ENCODE measurements at places on chromosomes 16 and 17.

DNA sequence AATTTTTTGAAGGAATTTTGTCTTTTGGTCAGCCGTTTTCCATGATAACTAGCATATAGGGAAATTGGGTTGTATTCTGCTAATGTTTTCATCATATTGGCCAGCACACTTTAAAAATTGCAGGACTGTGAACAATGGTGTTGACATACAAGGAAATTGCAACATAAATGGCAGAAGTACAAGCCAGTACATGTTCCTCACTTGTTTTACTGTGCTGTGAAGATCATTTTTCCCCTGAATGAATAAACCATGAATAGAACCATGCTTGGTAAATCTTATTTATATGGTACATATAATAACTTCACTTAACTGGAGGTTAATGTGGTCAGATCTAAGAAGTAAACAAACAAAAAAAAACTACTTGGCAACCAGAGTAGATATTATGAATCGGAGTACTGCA lies 22.8 kb downstream of the OMG start:
- no peak for DNase-seq

- no peak for DNase-seq
Observed at GRCh38 chr17:2172999-2173398, 118.1 kb downstream of the HIC1 start.

DNA sequence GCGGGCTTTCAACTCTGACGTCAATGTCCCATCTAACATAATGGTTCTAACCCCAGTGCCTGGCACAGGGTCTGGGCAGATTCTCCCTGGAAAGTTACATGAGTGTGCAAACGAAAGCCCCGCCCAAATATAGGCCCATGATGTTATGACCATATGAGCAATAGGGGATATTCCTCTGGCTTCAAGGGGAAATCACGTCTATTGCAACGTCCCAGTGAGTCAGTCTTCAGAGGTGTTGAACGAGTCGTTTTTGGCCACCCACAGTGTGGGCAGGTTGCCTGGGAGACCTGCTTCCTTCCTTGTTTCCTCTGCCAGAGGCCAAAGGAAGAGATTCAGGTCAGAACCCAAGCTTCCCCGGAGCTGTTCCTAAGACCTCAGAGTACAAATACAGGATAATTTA lies 30.3 kb downstream of the PIK3R5 start:
- peak; percentile 58 for DNase-seq

DNA sequence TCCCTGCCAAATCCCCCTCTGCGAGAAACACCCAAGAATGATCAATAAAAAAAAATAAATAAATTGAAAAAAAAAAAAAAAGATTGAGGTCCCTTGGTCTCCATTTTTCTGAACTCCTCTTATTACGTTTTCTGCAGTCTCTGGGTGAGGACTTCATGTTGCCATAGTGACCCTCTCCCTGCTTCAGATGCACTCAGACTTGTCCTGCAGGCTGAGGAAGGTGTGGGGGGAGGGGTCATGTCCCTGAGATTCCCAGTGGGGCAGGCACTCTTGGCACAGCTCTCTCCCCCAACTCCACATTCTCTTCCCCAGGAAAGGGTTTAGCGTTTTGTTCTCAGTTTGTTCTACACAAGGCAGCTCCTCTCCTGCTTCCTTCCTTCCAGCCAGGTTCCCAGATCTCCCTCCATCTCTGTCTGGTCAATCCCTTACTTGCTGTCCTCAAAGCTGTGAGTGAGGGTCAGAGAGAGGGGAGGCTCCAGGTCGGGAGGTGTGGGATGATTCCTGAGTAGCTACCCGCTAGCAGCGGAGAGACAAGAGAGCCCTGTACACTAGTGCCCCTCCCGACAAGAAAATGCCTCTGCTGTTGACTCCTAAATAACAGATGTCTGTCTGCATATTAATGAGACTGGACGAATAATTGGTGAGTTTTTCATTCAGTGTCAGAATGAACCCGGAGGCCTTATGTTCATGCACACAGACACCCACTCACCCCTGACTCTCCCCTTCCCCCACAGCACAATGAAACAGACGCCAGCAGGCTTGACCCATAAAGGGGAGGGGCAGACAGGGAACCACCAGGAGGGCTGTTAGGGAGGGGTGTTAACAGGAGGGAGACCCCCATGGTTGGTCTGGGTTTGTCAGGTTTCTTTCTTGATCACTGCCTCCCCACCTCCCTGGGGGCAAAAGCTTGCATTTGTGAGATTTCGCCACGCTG lies 9.2 kb downstream of the RND2 start:
- DNase-seq, result no peak

DNA sequence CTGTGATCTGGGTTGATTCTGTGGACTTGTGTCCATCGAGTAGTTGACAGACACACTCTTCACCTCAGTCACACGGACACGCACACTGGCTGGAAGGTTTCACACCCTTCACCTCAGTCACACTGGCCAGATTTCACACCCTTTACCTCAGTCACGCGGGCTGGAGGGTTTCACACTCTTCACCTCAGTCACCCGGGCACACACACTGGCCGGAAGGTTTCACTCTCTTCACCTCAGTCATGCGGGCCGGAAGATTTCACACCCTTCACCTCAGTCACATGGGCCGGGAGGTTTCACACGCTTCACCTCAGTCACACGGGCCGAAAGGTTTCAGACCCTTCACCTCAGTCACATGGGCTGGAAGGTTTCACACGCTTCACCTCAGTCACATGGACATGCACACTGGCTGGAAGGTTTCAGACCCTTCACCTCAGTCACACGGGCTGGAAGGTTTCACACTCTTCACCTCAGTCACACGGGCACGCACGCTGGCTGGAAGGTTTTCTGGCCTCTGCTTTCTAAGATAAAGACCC lies 96.2 kb downstream of the PGS1 start:
- peak; percentile 17 for DNase-seq

DNA sequence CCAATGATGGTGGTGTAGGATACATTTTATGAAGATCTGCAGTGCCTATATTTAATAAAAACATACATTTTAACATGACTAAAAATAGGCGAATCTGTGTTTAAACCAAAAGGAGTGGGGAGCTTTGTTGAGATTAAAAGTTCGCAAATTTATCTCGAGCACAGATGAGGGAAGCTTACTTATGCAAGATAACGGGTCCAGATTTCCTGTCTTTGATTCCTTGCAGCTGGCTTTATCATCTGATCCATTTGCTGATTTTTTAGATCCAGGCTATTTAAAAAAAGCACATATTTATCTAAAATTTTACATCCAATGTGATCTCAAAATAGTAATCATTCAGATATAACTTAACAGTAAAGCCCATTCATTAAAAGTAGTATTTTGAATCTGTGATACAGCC lies 57.0 kb upstream of the INTS2 start:
- DNase-seq, result no peak

DNA sequence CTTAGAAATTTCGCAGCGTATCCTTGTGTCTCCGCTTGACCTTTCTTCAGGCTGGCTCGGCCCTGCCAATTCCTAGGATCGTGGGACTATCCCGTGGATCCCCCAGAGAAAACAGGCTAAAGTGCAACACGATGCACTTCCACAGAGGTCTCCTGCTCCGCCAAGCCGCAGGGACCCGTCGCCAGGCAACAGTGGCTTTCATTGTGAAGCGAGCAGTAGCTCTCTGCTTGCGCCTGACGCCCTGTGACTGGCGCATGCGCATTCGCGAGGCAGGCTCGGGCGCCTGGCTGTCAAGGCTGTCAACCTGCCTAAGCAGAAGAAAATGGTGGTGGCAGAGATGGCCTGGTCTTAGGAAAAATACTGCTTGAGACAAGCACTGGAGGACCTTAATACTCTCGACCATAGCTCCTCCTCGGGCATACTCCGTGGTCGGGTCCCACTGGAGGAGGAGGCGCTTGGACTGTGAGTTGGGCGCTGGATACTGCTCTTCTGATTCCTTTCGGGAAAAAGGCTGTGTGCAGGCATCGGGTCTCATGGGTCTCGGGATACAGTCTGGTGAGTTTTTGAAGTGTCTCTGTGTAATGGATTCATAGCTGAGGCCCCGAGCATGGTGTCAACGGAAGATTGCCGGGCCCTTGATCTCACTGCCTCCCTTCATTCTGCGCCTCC lies 2336.1 kb downstream of the TP53TG3F start:
- no peak for DNase-seq

DNA sequence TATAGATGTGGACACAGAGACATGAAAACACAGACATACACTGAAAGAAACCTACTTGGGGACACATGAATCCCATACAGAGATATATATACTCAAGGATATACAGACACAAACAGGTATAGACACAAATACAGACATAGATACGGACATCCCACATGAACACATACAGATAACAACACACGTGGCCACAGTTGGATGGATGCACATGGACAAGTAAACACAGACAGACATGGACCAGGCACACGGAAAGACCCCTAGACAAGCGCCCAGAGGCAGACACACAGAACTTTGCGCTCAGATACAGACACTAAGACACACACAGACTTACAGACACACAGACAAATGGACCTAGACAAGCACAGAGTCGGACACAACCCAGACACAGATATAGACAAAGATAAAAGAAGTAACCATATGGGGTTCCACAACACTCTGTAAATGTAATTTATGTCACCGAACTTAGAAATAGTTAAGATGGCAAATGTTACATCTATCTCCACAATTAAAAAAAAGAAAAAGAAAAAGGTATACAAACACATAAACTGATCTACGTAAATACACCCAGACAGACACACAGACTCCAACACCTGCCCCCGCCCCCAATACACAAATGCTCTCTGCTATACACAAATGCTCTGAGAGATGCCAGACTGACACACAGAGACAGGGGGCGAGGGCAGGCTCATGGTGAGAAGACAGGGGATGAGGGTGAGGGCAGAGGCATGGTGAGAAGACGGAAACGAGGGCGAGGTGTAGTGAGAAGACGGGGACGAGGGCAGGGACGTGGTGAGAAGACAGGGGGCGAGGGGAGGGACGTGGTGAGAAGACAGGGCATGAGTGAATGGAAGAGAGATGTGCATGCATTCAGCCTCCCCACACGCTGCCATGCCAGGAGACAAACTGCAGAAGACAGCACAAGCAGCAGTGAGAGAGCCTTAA lies 118.3 kb downstream of the SMG6 start:
- no peak for DNase-seq

GRCh38 chr16:16015849-16016248 lies 66.4 kb downstream of the ABCC1 start:
- no peak for DNase-seq

DNA sequence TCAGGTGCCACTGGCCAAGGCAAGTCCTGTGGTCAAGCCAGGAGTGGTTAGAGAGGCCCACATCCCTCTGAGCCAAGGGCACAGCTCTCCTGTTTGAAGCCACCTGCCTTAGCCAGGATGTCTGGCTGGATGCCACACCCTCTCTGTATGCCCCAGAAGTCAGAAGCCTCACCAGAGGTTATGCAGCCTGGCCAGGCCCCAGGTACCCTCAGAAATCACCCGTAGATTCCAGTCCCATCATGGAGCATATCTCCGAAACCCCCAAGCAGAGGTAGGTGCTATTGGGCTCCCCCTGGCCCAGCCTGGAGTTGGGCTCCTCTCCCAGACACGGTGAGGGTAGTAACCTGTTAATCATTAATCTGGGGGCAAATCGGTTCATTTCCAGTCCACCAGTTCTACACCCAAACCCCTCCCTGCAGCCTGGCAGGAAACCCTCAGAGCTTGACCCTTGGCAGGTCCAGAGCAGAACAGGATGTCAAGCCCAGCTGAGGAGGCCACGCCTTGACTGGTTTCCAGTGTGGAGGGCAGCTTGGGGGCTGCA lies 60.6 kb upstream of the TMEM97 start:
- DNase-seq, result no peak

DNA sequence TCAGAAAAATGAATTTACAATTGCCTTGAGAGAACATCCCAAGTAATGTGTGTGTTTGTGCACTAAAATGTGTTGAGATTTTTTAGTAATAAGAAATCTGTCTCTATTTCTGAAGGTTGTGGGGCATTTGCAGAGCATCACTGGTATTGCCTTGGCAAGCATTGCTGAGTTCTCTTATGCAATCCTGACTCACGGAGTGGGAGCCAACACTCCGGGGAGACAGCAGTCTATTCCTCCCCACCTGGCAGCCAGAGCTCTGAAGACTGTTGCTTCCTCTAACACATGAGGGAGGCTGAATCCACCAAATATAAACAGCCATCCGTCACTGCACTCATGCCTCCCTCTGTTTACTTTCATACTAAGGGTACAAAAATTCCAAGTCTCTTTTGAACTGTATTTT lies 10.6 kb downstream of the CNTD1 start:
- DNase-seq, result no peak

DNA sequence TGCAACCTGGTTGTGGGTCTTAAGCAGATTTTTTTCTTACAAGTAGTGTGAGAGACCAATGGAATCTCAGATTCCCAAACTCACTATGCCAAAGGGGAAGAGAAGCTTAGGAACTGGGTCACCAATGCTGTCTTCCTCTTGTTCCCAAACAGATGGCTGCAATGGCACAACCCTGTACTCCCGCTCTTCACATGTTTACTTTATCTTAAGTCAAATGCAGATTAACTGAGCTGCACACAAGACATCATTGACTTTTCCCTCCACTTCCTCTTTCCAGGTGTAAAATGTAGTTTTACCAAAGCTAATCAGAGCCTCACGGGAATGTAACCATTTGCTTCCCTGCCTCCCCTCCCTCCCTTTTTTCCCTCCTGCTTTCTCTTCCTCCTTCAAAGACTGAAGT lies 14.4 kb upstream of the CD300E start:
- DNase-seq, result no peak

DNA sequence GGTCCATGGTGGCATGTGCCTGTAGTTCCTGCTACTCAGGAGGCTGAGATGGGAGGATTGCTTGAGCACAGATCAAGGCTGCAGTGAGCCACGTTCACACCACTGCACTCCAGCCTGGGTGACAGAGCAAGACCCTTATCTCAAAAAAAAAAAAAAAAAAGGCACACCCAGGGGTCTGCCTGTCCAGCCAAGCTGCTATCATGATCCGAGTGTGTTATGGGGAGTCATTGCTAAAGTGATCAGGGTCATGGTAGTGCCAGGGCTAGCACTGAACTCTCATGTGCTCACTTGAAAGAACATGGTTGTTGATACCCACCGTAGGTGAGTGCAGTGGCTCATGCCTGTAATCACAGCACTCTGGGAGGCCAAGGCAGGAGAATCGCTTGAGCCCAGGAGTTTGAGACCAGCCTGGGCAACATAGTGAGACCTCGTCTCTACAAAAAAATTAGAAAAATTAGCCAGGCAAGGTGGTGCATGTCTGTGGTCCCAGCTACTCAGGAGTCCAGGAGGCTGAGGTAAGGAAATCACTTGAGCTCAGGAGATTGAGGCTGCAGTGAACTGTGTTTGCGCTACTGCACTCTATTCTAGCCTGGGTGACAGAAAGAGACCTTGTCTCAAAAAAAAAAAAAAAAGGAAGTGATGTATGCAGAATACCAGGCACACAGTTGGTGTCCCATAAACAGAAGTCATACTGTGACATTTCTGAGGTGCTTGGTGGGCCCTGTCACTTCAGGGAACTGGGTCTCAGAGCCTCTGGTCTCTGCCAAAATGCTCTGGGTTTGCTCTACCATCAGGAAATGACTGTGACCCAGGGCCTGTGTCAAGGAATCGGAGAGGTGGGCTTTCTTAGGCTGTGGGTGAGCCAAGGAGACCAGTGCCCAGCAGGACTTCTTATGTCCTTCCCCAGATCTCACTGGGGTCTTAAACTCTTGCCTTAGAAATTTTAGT lies 2.2 kb downstream of the PRM1 start:
- DNase-seq, result no peak

GRCh38 chr16:9850817-9851216 lies 331.4 kb downstream of the GRIN2A start:
- DNase-seq, result no peak

GRCh38 chr16:26281381-26282110 lies 589.8 kb downstream of the HS3ST4 start:
- no peak for DNase-seq

Measured in stimulated activated CD8-positive, alpha-beta memory T cell treated with anti-CD3 and anti-CD28 coated beads, Interleukin-12 subunit alpha, Interleukin-12 subunit beta, amount 100 ng/mL, for 4 hours (primary cell).